ENCODE measurements at places on chromosomes 7 and 10. TPM values are rescaled to one million over a fixed set of nuclear protein-coding genes. Genes with fewer than 3 reads are reported as not detected.

DNA sequence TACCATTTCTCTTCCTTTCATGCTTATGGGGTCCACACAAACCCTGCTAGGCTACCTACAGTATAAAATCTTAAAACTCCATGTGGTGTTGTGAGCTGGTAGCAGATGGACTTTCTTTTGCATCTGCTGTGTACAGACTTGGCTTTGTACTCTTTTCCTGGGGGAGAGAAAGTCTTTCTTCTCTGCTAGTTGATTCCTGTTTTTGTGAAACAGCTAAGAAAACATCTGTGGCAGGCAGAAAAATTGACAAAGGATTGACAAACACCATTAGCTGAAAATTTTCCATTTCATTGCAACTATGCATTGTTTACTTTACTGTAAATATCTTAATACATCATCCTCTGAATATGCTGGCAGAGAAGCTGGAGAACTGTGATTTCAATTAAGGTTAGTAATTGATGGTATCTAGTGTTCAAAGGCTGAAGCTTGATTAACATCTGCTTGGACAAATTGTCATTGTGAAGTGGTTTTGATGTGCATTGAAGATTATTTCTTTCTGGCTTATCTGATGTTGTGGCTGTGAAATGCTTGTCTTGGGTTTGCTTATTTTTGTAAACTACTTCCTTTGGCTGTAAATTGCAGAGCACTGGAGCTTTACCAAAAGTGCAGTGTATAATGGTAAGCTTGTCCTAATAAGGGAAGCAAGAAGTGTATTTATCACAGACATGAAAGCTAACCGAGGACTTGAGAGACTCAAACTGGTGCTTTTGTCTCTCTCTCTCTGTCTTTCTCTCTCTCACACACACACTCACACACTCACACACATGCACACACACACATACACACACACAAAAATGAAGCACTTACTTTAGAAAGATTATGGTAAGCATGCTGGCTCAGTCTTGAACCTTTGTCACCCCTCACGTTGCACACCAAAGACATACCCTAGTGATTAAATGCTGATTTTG, at the start of gene FOXP2:
Gene FOXP2, plus strand, starts transcription at position 660 of the 908 bp plus-strand sequence. CDS start 11,697 bp downstream, outside the sequence.
- peak; percentile 3 for DNase-seq

DNA sequence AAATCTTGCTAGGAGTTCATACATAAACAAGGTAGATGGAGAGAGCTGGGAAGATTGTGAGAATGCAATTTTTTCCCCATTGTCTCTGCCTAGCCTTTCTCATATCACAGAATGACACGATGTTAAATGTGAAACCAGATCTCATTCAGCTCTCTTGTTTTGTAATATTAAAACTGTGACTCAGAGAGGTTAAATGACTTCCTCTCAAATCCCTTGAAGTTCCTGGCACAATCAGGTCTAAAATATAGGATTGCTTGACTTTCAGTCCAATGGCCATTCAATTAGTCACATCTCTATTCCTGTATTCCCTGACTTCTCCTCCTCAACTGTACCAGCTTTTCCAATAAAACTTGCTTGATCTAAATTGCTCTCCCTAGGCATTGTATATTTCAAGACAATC, 3.1 kb downstream of the ANKRD22 start:
- peak; percentile 27 for DNase-seq

GRCh38 chr10:71621231-71622153, 98.1 kb downstream of the C10orf105 start:
- no peak for DNase-seq

- DNase-seq, result no peak
Observed at GRCh38 chr7:116886543-116887156, 24.3 kb downstream of the CAPZA2 start.

- no peak for DNase-seq
Observed at GRCh38 chr10:97087296-97087695, 98.5 kb downstream of the SLIT1 start.

GRCh38 chr7:19405541-19405940, 260.3 kb upstream of the FERD3L start:
- DNase-seq, result no peak

DNA sequence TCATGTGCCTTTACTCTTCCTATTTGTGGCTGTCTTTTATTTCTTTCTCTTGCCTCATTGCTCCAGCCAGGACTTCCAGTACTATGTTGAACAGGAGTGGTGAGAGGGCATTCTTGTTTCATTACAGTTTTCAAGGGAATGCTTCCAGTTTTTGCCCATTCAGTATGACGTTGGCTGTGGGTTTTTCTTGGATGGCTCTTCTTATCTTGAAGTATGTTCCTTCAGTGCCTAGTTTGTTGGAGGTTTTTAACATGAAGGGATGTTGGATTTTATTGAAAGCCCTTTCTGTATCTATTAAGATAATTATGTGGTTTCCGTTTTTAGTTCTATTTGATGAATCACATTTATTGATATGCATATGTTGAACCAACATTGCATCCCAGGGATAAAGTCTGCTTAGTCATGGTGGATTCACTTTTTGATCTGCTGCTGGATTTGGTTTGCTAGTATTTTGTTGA, 96.8 kb downstream of the GLCCI1 start:
- no peak for DNase-seq

DNA sequence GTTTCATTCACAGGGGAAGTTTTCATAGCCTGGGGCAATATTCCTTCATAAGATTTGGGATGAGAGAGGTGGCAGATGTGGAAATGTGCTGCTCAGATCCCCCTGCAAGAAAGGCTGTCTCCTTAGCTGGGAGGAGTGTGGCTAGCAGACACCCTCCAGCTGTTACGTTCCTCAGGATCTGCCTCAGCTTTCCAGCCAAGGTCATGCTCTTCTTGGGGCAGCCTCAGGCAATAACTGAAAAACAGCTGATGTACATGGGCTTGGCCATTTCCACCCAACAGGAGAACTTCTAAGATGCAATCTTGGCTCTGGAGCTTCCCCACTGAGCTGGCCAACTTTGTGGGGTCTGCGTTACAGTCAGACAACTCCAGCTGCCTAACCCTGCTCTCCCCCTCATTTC, 51.3 kb upstream of the SEPTIN7 start:
- no peak for DNase-seq

GRCh38 chr7:134073276-134073675, 53.9 kb upstream of the LRGUK start:
- DNase-seq, result no peak

- no peak for DNase-seq
Observed at GRCh38 chr7:27254625-27255024, 12.0 kb downstream of the EVX1 start.

DNA sequence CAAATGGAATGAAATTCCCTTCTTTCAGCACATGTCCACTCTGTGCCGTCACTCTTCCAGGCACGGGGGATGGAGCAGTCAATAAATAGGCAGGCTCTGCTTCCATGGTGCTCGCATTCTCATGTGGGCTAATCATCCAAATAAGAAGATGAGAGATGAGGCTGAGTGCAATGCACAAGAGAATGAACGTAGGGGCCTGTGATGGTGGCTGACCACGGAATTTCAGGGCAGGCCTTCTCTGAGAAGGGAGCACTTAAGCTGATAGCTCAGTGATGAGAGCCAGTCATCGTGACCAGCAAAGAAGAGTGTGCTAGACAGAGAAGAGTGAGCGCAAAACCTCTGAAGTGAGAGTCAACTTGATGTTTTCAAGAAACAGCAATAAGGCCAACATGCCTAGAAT, 47.9 kb downstream of the TAF3 start:
- DNase-seq, result no peak

DNA sequence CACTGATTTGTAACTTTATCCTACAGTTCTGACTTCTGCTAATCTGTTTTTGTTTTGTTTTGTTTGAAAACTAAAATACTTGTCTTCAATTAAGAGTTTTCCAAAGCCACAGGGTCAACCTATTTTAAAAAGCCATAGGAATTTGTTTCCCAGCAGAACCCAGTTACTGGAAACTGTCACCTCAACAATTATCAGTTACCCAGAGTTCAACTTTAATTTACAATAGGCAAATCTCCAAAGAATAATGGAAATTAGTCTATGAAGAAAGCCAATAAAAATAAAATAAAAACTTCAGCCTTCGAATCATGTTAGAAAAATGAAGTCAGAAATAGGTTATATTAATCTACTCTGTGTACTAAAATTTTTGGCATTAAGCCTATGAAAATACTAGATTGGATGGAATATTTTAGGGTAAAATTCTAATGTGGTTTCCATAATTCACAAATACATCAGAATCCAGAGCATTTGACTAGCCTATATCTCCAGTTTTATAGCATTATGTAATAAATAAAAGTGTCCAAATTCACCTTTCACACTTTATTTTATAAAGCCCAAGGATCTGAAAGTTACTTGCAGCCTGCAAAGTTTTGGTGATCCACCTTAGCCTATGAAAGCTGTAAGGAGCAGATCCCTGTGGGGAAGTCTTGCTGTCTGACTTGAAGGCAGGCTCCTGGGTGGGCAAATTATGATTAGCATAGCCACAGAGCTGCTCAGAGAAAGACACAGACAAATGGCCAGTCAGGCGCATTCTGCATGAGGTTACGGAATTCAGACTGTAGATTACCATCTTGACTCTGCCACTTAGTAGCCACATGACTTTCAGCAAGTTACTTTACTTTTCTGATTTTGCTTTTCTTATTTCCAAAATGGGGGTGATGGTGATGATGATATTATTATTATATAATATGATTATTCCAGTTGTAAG, 250.0 kb upstream of the HGF start:
- no peak for DNase-seq

DNA sequence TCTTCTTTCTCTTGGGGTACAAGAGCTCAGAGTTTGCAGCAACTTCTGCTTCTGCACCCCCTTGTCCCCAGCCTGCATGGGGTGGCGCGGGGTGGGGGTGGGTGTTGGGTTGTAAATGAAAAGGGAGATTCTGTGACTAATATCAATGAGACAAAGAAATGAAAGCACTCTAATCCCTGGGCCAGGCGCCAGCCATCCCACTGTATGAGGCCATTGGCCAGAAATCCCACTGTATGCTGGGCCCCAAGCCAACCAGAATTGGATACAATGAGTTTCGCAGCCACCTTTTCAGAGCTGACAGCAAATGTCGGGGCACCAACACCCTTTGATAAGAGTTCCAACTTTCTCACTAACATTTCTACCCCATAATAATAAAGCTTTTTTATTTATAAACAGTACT, 10.9 kb upstream of the PTN start:
- DNase-seq, result no peak

- DNase-seq, result no peak
Observed at GRCh38 chr10:130491011-130491692, 355.0 kb downstream of the GLRX3 start.

DNA sequence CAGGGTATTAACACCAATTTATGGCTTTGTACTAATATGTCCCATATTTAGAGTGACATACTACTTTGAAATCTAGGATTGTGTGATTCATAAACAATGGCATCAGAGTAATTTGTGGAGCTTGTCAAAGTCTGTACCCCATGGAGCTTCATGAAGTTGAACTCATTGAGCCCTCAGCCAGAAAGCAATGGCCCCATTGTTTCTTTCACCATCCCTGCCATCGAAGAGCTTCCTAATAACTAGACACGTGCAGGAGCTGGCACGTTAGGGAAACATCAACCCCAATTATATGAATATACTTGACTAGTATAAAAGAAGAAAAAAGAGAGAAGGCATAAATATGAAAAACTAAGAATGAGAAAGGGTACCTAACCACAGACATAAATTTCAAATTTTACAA, 206.6 kb downstream of the CXCL12 start:
- no peak for DNase-seq

DNA sequence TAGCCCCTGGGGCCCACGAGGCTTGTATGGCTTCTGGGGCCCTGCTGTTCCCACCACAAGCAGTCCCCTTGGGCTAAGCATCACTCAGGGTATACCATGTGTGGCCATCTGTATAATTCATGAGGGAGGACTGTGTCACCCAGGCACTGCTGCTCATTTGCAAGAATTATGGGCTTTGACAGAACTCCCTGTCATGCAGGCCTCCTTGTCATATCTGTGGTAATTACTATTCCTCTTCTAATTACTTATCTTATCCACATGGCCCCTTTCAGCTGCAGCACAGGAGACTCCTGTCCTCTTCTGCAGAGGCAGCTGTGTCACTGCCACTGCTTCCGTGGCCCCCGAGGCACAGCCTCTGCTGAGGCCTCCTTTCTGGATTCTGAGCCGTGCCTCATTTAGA, 46.3 kb downstream of the LRMDA start:
- no peak for DNase-seq

DNA sequence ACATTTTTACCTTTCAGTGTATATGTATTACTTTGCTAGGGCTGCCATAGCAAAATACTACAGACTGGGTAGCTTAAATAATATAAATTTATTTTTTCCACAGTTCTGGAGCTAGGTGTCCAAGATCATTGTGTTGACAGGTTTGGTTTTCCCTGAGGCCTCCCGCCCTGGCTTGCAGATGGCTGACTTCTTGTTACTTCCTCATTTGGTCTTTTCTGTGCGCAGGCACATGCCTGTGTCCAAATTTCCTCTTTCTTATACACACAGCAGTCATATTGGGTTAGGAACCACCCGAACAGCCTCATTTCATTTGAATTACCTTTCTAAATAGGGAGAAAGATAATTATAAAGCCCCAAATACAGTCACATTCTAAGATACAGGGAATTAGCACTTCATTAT, 521.6 kb upstream of the SORCS1 start:
- DNase-seq, result no peak

DNA sequence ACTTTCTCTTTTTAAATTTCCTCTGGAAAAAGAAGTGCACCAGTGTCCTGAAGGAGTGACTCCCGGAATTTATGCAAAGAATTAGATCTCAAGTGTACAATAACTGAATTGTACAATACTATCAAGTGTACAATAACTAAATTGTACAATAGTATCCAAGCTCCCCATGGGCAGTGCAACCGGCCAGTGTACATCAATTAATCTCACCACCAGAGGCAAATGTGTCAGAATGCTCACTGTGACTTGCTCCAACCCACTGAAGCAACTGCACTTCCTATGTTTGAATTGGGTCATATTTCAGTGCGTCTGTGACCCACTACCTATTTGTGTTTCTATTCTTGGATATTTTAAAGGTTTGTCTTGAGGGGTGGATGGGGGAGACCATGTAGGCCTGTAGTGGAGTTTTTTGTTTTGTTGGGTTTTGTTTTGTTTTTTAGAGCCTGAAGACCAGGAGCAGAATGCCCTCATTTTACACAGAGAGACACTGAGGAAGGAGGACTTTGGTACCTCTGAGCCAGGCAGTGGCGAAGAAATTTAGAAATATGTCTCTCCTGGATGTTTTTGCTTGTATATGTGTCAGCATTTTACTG, 78.5 kb upstream of the CTTNBP2 start:
- no peak for DNase-seq

KMT2E gene
- total RNA-seq, result 36.3 TPM

IDI2 gene
- not detected for total RNA-seq

PTEN gene
- 41.2 TPM for total RNA-seq

OPN1SW gene
- not detected for total RNA-seq

CACNB2 gene
- not detected for total RNA-seq

WNT8B gene
- total RNA-seq, result not detected

PRLHR gene
- total RNA-seq, result not detected

CLCN1 gene
- not detected for total RNA-seq

SKIDA1 gene
- 1.2 TPM for total RNA-seq

LCOR gene
- 30.5 TPM for total RNA-seq
